ENCODE measurements at places on chromosomes 3 and 15.

GRCh38 chr3:81459733-81460132, 301.7 kb downstream of the GBE1 start:
- DNase-seq = no peak

GRCh38 chr3:50274371-50275104, 4.3 kb upstream of the LSMEM2 start:
- DNase-seq = no peak

GRCh38 chr3:197356275-197356674, 57.9 kb upstream of the DLG1 start:
- DNase-seq = no peak

GRCh38 chr3:171514466-171514865, 54.3 kb upstream of the TNIK start:
- DNase-seq = no peak

DNA sequence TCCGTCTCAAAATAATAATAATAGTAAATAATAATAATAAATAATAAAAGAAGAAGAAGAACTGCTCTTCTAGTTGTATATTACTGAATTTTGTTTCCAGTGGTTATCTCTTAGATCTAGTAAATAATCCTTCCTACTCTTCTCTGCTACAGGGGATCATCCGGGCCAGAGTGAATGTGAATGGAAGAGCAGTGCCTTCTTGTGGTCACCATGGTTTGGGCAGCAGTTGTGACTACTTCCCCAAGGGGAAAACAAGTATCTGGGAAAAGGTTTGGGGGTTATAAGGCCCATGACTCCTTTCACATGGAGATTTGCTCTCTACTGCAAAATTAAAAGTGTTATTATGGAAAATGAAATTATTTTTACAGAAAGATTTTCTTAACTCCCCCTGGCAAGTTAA, 5.5 kb upstream of the OR5K1 start:
- DNase-seq = no peak

GRCh38 chr3:13077431-13078162, 4.4 kb upstream of the IQSEC1 start:
- DNase-seq = no peak

GRCh38 chr15:64883100-64883581, 28.6 kb upstream of the ANKDD1A start:
- no peak for DNase-seq

- DNase-seq = no peak
These were observed 25.9 kb upstream of the ZBTB38 start for GRCh38 chr3:141342386-141342785.

Data from non-pigmented ciliary epithelial cell (primary cell).